GM23338 (cell line): ENCODE measurements at places on chromosomes 7 and 10.

DNA sequence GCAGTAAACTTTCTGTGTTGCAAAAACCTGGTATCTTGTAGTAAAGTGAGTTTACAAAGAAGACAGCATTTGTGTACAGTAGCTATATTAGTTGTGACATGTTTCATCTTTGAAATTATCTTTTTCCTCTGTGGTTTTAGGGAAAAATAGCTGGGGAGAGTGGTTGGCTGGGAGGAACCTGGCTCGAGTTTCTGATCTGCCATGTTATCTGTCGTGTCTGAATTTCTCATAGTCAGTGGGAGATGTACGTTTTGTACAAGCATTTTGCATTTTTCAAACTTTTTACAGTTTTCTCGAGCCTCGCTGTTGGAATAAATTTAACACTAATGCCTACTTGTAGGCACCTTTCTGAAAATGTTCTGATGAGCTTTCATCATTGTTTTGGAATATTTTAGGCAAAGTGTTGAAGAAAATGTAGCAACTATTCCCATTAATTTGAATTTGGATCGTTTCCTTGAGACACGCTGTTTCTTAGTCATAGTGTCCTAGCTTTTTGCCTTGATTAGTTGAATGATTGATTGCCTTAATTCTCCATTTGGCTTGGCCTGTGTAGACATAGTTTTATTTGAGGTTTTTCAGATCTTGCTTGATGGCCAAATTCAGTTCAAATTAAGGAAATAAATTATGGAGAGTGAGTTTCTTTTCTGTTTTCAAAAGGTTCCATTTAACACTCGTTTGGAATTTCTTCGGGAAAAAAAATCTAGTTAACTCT lies 65.1 kb downstream of the CAMK1D start:
- no peak overlapping the region for H3K27ac ChIP-seq
- no peak overlapping the region for H3K4me3 ChIP-seq
- DNase-seq: no peak
- no peaks in the 10 kb centered on the region for H3K36me3 ChIP-seq
- H3K27me3 ChIP-seq: no peaks in the 10 kb centered on the region

GRCh38 chr10:29658984-29659965 lies 24.5 kb upstream of the SVIL start:
- H3K36me3 ChIP-seq: peaks cover 11% of the 10 kb centered on the region; the same call in 1 of the 2 replicates
- peaks cover 3% of the 10 kb centered on the region; the same call in 1 of the 2 replicates for H3K4me1 ChIP-seq
- no peak overlapping the region for H3K4me3 ChIP-seq
- no peak for DNase-seq

- no peak overlapping the region for H3K4me3 ChIP-seq
- DNase-seq: no peak
- H3K27ac ChIP-seq: no peak overlapping the region
- no peaks in the 10 kb centered on the region for H3K27me3 ChIP-seq
- no peaks in the 10 kb centered on the region; the same call in 1 of the 2 replicates for H3K36me3 ChIP-seq
Observed at GRCh38 chr7:152402384-152403250, 33.2 kb downstream of the KMT2C start.

DNA sequence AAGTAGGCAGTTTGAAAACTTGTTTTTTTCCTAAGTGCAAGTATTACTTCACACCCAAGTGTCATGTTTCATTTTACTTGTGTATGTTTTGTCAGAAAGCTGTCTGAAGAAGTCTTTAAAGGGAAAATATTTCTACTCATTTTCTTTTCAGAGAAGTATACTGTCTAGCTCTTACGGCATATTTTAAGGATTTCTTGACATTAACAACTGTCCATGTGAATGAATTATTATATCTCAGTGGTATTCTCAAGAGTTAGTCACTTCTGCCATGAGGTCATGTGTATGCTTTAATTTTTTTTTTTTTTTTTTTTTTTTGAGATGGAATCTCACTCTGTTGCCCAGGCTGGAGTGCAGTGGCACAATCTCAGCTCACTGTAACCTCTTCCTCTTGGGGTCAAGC lies 229.5 kb downstream of the BICC1 start:
- DNase-seq: no peak
- H3K4me3 ChIP-seq: no peak overlapping the region
- no peak overlapping the region for H3K27ac ChIP-seq
- peaks cover 4% of the 10 kb centered on the region; the same call in 1 of the 2 replicates for H3K4me1 ChIP-seq

GRCh38 chr7:129684777-129685176 lies 73.3 kb downstream of the NRF1 start:
- peak; percentile 14 for DNase-seq
- no peak overlapping the region for H3K4me3 ChIP-seq
- no peaks in the 10 kb centered on the region for H3K4me1 ChIP-seq
- peaks cover 3% of the 10 kb centered on the region; the same call in 1 of the 2 replicates for H3K36me3 ChIP-seq
- H3K27ac ChIP-seq: no peak overlapping the region
- H3K27me3 ChIP-seq: no peaks in the 10 kb centered on the region

DNA sequence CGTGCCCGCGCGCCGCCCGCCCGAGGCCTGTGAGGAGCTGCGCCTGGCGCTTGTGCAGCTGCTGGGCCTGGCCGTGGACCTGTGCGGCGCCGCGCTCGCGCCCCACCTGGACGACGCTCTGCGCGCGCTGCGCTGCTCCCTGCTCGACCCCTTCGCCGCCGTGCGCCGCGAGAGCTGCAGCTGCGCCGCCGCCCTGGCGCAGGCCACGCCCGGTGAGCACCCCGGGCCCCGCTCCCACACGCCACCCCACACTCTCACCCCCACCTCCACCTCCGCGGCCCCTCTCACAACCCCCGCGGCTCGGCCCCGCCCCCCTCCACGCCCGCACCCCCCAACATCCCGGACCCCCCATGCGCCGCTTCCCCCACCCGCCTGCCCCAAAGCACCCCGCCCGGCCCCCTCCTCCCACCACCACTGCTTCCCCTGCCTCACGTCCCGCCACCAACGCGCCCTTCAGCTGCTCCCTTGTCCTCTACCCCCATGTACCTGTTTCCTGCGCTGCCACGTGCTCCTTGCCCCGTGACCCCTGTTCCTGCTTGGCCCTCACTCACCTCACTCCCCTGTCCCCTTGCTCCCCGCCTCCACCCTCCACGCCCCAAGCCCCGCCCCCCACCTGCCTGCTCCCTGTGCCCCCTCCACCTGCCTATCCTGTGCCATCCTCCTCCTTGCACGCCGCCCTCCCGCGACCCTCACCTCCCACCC lies at the start of gene PRKAR1B:
PRKAR1B (minus strand) TSS at position 178 of the 702 bp plus-strand sequence. CDS start 15,776 bp downstream, outside the sequence.
- H3K27ac ChIP-seq: no peak within 1 kb of the TSS
- peak within 1 kb of the TSS; percentile 69 for H3K4me3 ChIP-seq
- peaks cover 17% of the 10 kb centered on the region; the same call in 1 of the 2 replicates for H3K36me3 ChIP-seq
- H3K27me3 ChIP-seq: no peaks in the 10 kb centered on the region
- DNase-seq: peak; percentile 73

DNA sequence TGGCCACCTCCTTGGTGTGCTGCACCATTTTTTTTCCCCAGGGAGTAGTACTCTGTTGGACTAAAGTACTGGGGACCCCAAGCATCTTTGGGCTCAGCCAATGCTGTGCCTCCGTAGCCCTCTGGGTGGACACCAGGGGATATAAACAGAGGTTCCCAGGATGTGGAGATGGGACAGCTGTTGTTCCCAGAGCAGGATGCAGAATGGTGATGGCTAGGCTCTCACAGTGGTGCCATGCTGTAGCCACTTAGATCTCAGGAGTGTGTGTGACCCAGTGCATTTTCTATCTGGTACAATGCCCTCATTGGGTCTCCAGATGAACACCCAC lies 50.9 kb upstream of the SCIN start:
- H3K4me3 ChIP-seq: no peak overlapping the region
- H3K27ac ChIP-seq: no peak overlapping the region
- no peaks in the 10 kb centered on the region for H3K4me1 ChIP-seq
- no peak for DNase-seq

GRCh38 chr7:77687747-77688144 lies 8.5 kb upstream of the RSBN1L start:
- peak overlapping the region; percentile 35; the same call in 1 of the 2 replicates for H3K27ac ChIP-seq
- H3K4me3 ChIP-seq: no peak overlapping the region
- H3K4me1 ChIP-seq: peaks cover 24% of the 10 kb centered on the region
- DNase-seq: peak; percentile 43
- H3K27me3 ChIP-seq: no peaks in the 10 kb centered on the region

GRCh38 chr10:51800121-51800520 lies 100.7 kb upstream of the CSTF2T start:
- H3K27me3 ChIP-seq: no peaks in the 10 kb centered on the region
- no peaks in the 10 kb centered on the region for H3K36me3 ChIP-seq
- no peak overlapping the region for H3K27ac ChIP-seq
- no peak for DNase-seq
- H3K4me1 ChIP-seq: peaks cover 6% of the 10 kb centered on the region

GRCh38 chr7:135597926-135598305 lies 40.2 kb downstream of the NUP205 start:
- no peaks in the 10 kb centered on the region for H3K27me3 ChIP-seq
- H3K4me3 ChIP-seq: no peak overlapping the region
- H3K36me3 ChIP-seq: peaks cover 80% of the 10 kb centered on the region
- H3K27ac ChIP-seq: no peak overlapping the region

DNA sequence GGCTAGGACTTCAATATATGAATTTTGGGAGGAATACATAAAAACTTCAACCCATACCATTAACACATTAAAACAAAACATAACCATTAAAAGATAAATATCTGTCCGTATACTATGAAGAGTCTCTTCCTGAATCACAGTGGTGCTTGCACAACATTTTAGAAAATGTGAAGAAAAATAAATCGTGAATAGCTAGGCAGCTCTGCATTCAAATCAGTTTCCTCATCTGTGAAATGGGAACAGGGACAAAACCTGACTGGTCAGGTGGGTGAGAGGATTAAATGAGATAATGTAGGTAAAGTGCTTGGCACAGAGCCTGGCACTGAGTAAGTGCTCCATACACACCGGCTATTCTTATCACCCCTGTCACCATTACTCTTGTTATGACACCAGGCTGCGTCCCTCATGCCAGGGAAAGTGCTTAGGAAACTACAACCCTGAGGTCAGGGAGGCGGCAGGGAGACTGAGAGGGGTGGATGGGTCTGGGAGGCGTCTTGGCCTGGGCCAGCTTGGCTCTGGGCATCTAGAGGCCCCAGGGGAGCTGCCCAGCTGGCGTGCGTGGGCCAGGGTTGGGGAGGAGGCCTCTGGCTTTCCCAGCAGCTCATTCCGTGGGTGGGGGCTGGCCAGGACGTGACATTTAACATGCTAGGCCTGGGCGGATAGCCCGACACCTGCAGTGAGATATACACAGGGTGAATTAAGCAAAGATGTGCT lies 78.3 kb downstream of the SH3PXD2A start:
- no peaks in the 10 kb centered on the region for H3K36me3 ChIP-seq
- H3K4me1 ChIP-seq: peaks cover 8% of the 10 kb centered on the region; the same call in 1 of the 2 replicates
- no peaks in the 10 kb centered on the region for H3K27me3 ChIP-seq
- no peak overlapping the region for H3K4me3 ChIP-seq
- no peak for DNase-seq

GRCh38 chr7:2478399-2478785 lies 2.2 kb upstream of the GRIFIN start:
- H3K4me1 ChIP-seq: peaks cover 3% of the 10 kb centered on the region; the same call in 1 of the 2 replicates
- H3K27ac ChIP-seq: no peak overlapping the region
- H3K36me3 ChIP-seq: no peaks in the 10 kb centered on the region
- no peak for DNase-seq
- H3K27me3 ChIP-seq: no peaks in the 10 kb centered on the region
- no peak overlapping the region for H3K4me3 ChIP-seq

DNA sequence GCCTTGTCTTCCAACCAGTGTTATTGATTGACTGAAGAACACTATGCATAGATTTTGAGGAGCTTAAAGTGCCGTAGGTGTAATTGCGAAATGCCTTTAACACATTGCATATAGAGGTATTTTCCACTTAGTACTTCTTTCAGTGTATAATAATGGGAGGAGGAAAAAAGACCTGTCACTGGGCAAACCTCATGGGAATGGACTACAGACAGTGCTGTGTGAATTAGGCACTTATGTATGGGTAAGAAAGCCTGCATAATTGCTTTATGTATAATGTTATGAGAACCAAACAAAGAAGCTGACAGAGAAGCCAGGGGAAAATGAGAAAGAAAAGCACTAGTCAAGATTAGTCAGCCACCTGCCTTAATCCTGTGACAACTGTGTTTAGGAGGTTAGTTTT lies 12.4 kb upstream of the SCRN1 start:
- H3K4me1 ChIP-seq: peaks cover 10% of the 10 kb centered on the region
- no peak overlapping the region for H3K4me3 ChIP-seq
- H3K27me3 ChIP-seq: no peaks in the 10 kb centered on the region
- H3K27ac ChIP-seq: no peak overlapping the region
- no peaks in the 10 kb centered on the region for H3K36me3 ChIP-seq

DNA sequence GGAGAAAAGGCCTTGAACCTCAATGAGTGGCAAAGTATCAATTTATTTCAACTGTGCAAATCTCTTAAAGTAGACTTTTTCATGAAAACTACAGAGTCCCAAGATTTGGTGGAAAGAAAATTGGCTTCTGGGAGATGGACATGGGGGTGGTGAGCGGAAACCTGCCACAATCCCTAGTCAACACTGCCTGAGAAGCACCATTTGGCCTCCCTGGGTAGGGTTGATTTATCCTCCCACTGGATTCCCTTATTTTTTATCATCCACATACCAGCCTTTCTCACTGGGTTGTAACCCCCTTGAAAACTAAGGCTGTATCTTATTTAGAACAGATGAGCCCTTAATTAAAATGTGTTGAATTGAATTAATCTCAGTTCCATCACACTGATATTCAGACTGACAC lies 101.7 kb upstream of the PTN start:
- no peaks in the 10 kb centered on the region for H3K27me3 ChIP-seq
- H3K4me1 ChIP-seq: no peaks in the 10 kb centered on the region
- H3K36me3 ChIP-seq: no peaks in the 10 kb centered on the region
- no peak overlapping the region for H3K27ac ChIP-seq

- peaks cover 13% of the 10 kb centered on the region; the same call in 1 of the 2 replicates for H3K4me1 ChIP-seq
- no peaks in the 10 kb centered on the region for H3K36me3 ChIP-seq
- H3K4me3 ChIP-seq: peak overlapping the region; percentile 83
Observed at GRCh38 chr10:119542988-119543813, 682 bp upstream of the RGS10 start.

GRCh38 chr7:18046601-18047000 lies 19.0 kb upstream of the PRPS1L1 start:
- H3K4me1 ChIP-seq: no peaks in the 10 kb centered on the region
- DNase-seq: no peak
- H3K27me3 ChIP-seq: no peaks in the 10 kb centered on the region

DNA sequence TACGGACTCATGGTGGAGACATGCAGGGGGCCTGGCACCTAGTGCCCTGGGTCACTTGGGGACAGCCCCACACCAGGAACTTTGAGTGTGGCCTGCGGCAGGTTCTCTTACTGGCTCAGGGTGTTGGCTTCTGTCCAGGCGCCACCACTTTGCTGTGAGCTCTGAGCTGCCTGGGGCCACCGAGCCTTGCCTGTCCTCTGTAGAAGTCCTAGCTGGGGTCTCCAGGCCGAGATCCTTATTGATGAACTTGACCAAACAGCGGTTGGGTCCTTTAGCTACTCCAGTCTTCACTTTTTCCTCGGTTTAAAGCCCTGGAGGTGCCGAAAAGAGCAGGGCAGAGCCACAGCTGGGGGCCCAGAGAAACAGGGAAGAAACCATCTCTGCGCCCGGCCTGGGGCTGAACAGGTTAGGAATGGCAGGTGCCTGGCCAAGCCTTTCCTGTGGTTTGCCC lies 41.3 kb downstream of the ZNF467 start:
- no peaks in the 10 kb centered on the region for H3K27me3 ChIP-seq
- H3K27ac ChIP-seq: no peak overlapping the region
- H3K36me3 ChIP-seq: no peaks in the 10 kb centered on the region; the same call in 1 of the 2 replicates
- no peak for DNase-seq

GRCh38 chr7:2569421-2569820 lies 10.6 kb downstream of the IQCE start:
- H3K4me1 ChIP-seq: no peaks in the 10 kb centered on the region; the same call in 1 of the 2 replicates
- no peak overlapping the region for H3K4me3 ChIP-seq
- H3K27me3 ChIP-seq: no peaks in the 10 kb centered on the region
- no peak overlapping the region for H3K27ac ChIP-seq
- DNase-seq: no peak
- H3K36me3 ChIP-seq: no peaks in the 10 kb centered on the region
